ENCODE measurements at places on chromosomes 7 and 10. TPM values are rescaled to one million over a fixed set of nuclear protein-coding genes. Genes with fewer than 3 reads are reported as not detected.

WEE2 gene
- total RNA-seq = not detected

DNA sequence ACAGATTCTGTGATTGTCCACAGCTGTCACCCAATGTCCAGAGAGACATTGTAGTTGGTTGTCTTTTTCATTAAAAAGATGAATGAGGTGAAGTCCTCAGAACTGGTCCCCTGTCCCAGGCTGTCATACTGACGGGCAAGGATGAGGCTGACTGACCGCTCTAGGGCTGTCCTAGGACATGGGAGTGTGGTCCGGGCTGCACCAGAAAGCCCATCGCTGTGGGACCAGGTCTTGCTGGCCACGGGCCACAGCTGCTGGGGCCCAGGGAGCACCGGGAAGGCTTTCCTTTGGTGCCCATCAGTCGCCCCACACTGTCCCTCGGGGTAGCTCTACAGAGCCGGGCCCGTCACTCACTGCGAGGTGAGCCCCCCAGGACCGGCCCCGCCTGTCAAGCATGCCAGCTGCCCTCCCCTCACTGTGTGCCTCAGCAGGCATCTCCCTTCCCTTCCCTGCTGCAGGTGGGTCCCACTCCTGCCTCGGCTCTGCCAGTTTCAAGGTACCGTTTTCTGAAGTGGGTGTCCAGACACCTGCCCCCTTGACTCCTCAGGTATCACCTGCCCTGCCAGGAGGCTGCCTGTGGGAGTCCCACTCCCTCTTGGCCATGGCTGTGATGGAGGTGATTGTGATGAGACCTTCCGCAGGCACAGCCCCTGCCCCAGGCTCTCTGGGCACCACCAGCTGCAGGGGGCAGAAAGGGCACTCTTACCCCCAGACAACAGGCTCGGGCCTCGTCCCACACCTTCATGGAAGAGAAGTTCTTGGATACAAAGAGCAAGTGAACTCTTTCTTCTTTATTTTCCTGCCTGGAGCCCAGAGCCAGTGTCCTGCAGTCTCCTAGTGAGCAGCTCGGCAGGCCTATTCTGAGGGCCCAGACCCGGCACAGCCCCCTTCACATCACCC is 21.7 kb downstream of the LRRC27 start:
- no peak overlapping the region for H3K4me3 ChIP-seq
- DNase-seq = no peak
- H3K27ac ChIP-seq = no peak overlapping the region

- no peaks in the 10 kb centered on the region for H3K27me3 ChIP-seq
- DNase-seq = peak; percentile 54
- H3K36me3 ChIP-seq = no peaks in the 10 kb centered on the region
- no peak overlapping the region for H3K27ac ChIP-seq
Observed at GRCh38 chr7:101677797-101678479, 48.8 kb upstream of the MYL10 start.

GRCh38 chr10:103916876-103917275 is 1.1 kb downstream of the STN1 start:
- H3K4me3 ChIP-seq = peak overlapping the region; percentile 89
- H3K27me3 ChIP-seq = no peaks in the 10 kb centered on the region
- DNase-seq = peak; percentile 59
- H3K4me1 ChIP-seq = no peaks in the 10 kb centered on the region

All from MCF 10A (cell line).